ENCODE measurements at places on chromosomes 7 and 10.
A peak's percentile ranks its signal among the peaks of the same experiment; 100 is the strongest.

GRCh38 chr7:105638902-105639495 lies 57.7 kb upstream of the EFCAB10 start:
- DNase-seq: no peak

GRCh38 chr7:111025006-111025405 lies 65.9 kb upstream of the LRRN3 start:
- DNase-seq: no peak

- DNase-seq: no peak
Observed at GRCh38 chr10:64102264-64102633, 581.0 kb downstream of the REEP3 start.

- no peak for DNase-seq
Observed at GRCh38 chr10:61943674-61944378, 42.3 kb downstream of the ARID5B start.

DNA sequence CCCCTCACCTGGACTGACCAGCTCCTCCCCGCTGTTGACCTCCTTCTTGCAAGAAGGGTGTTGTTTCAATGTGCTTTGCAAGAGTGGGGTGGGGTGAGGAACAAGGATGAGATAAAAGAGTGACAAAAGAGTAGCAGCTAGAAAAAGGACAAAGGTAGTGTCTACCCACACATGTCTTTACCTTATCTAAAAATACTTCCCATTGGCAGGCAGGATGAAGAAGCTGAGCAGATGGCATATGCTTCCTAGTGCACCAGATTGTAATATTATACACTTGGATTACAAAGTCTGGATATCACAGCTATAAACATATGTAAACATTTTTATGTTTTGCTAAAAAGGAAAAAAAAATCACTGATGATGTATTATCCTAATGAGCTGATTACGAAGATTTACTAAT lies 34.5 kb downstream of the CHN2 start:
- no peak for DNase-seq

DNA sequence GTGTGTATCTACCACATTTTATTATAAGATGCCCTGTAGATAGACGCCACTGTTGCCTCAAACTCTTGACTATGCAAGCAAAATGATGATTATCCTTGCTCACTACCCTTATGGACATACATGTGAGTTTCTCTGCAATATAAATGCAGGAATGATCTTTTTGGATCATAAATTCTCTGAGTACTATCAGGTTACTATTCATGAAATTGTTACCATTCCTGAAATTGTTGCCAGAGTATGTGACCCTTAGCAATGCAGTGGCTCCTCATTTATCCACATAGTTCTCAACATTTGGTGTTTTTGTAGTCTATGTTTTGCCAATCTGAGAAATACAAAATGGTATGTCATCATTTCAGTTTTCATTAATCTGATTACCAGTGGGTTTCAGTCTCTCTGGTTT lies 166.2 kb upstream of the FAM3C start:
- peak; percentile 23 for DNase-seq

- no peak for DNase-seq
Observed at GRCh38 chr7:24863626-24864025, 106.4 kb upstream of the GSDME start.

DNA sequence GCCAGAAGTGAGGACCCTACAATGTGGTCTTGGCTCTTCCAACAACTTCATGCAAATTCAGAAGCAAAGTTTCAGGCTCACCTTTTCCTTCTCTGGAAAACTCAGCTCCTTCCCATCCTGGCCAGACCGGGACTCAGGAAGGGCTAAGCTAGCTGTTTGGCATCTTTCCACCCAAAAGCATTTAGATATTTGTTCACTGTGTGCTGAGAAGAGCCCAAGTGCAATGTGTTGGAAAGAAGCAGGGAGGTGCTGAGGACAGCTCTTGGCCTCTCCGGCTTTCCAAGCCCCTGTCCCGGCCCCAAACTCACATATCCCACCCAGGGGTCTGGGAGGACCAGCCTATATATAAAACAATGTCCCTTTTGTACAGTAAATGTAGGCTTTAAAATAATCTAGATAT lies 44.5 kb downstream of the MKI67 start:
- no peak for DNase-seq

DNA sequence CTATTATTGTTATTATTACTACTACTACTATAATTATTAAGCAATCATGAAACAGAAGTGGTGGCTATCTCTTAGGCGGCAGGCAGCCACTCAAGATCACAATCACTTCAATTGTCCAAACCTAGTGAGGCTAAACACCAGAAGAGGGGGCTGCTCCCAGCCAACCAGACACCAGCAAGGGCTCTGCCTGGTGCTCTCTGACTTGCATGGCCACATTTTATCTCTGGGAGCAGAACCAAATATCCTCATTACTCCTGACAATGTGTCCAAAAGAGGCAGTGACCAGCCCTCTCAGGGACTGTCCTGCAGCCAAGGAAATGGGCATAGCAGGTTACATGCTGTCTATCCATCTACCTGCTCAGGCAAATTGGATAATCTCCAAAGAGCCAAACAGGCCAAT lies 187.4 kb upstream of the PDE1C start:
- no peak for DNase-seq

DNA sequence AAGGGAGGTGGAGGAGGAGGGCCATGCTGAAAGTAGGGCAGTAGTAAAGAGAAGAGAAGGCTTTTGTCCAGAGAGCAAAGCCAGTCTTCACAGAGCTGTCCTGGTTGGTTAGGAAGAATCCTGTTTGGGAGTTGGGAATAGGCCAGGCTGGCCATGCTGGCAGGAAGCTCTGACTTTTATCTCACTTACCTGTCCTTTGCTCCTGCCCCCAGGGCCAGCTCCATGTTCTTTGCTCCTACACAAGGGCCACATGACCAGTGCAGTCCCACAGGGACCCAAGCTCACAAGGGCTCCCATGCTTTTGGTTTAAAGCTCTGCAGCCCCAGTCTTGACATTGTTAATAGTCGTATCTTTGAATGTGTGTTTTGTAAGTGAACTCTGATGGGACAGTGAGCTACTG lies 161.6 kb upstream of the KMT2E start:
- no peak for DNase-seq

Data from AG04449 (cell line).